Lung (tissue), 17 donors: ENCODE measurements at places on chromosomes 5 and 9. TPM values are rescaled to one million over a fixed set of nuclear protein-coding genes. Genes with fewer than 3 reads are reported as not detected.

SLC36A3 gene
- not detected for total RNA-seq

ADAMTS16 gene
- total RNA-seq, result 0.09 TPM

CCL21 gene
- 67.3 TPM for total RNA-seq

CCNJL gene
- total RNA-seq, result 22.3 TPM

ANKRD18B gene
- 2.2 TPM for total RNA-seq

C5 gene
- total RNA-seq, result 53.2 TPM

DPM2 gene
- 20.5 TPM for total RNA-seq

TLX3 gene
- not detected for total RNA-seq

DRD1 gene
- 1.5 TPM for total RNA-seq

ROR2 gene
- 12.1 TPM for total RNA-seq

SLC6A3 gene
- 0.85 TPM for total RNA-seq

MYOT gene
- total RNA-seq, result 0.61 TPM

FLT4 gene
- total RNA-seq, result 42.1 TPM

GRXCR2 gene
- total RNA-seq, result not detected

OTP gene
- not detected for total RNA-seq

PCDHA9 gene
- total RNA-seq, result 0.49 TPM

DNAH5 gene
- total RNA-seq, result 29.7 TPM

HTR4 gene
- 0.17 TPM for total RNA-seq

NR6A1 gene
- total RNA-seq, result 4.0 TPM

ANKRD31 gene
- total RNA-seq, result 0.51 TPM

CEL gene
- 6.3 TPM for total RNA-seq

ZDHHC11B gene
- total RNA-seq, result 6.9 TPM

SPINK7 gene
- not detected for total RNA-seq

GHR gene
- 23.8 TPM for total RNA-seq

GARIN3 gene
- not detected for total RNA-seq

LAMC3 gene
- total RNA-seq, result 10.5 TPM

SHROOM1 gene
- total RNA-seq, result 21.9 TPM

CANX gene
- 924 TPM for total RNA-seq

ECM2 gene
- total RNA-seq, result 63.1 TPM

F12 gene
- total RNA-seq, result 1.4 TPM

ISOC1 gene
- total RNA-seq, result 34.8 TPM

GMCL2 gene
- not detected for total RNA-seq

ANKRA2 gene
- 60.6 TPM for total RNA-seq

SLC6A18 gene
- not detected for total RNA-seq

SLC4A9 gene
- 0.18 TPM for total RNA-seq

FST gene
- 3.9 TPM for total RNA-seq

SPINK4 gene
- not detected for total RNA-seq

CAMK2A gene
- total RNA-seq, result 1.6 TPM

SPATA31C1 gene
- total RNA-seq, result not detected

CATSPER3 gene
- total RNA-seq, result 0.54 TPM

CTNND2 gene
- total RNA-seq, result 1.1 TPM

PCDHGA9 gene
- 4.8 TPM for total RNA-seq

PCDHGB7 gene
- total RNA-seq, result 16.6 TPM

TRIP13 gene
- 3.3 TPM for total RNA-seq

CBY3 gene
- not detected for total RNA-seq

C9orf153 gene
- total RNA-seq, result 2.7 TPM
